Left hindlimb (tissue), 1 donor: ENCODE measurements at places on chromosomes 7 and 10.

DNA sequence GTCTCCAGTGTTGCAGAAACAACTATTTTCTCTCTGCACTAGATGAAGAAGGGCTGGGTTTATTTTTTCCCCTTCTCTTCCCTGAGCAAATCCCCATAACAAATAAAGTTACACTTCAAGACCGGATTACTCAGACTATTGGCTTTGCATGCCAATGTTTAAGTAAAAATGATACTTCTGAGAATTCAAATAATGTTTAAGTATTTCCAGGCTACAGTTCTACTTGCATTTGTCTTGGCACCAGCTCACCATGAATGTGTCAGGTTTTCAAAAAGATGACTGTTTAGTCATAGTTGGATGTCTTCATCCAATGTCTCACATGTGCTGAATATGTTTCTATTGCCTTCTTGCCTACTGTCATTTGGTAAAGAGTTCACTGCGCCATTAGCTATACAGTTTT is 912.6 kb downstream of the GATA3 start:
- no peak for DNase-seq

- DNase-seq = no peak
These were observed 10.8 kb upstream of the ETV1 start for GRCh38 chr7:14000247-14000646.

DNA sequence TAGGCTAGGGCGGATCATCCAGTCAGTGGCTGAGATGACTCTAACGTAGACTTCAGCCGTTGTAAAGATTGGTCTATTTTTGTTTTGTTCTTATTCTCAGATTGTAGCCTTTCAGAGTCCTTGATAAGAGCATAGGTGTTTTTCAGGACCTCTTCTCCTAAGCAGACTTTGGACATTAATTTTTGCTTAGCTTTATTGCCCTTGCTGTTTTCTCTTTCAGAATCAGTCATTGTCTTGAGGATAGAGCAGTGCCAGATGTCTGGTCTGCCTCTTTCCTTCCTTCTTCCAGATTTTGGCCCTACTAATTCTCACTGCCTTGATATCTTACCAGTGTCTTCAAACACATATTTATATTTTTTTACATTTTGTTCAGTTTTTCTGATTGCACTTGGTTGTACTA is 49.5 kb downstream of the C1GALT1 start:
- no peak for DNase-seq

GRCh38 chr7:90625051-90625450 is 28.9 kb downstream of the CDK14 start:
- no peak for DNase-seq

DNA sequence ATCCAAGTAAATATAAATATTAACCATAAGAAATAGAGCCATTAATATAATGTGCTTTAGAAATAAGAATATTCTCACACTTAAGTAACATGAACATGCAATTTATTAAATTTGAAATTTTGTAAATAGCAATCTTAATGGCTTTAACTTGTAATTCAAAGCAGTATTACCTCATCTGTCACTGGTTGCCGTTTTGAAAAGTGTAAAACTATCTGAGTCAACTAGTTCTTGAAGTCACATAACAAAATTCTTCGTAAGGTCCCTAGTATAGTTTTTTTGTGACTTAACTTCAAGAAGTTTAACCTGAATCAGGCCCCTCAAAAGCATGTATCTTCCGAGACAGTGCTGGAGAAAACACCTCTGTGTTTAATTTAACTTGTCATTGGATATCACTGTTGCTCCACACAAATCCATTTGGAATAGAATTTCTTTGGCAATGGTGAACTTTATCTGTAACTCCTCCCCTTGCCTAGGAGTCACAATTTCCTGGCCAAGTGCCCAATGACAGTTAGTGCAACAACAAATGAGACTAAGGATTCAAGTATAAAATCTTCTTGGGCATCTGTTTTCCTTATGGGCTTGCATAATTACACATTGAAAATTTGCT is 47.1 kb downstream of the NT5C2 start:
- peak; percentile 47 for DNase-seq

DNA sequence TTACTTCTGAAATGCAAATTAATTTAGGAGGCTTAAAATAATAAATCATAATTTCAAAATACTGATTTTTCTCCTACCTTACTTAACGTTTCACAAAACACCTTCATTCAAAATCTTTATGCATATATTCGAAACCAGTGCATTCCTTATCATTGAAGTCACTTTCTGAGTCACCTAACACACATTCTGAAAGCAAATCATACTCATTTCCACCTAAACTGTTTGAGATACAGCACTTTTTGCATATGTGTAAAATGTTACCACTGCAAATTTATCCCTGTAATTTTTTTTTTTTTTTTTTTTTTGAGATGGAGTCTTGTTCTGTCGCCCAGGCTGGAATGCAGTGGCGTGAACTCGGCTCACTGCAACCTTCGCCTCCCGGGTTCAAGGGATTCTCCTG is 15.7 kb downstream of the PPP3CB start:
- DNase-seq = no peak

DNA sequence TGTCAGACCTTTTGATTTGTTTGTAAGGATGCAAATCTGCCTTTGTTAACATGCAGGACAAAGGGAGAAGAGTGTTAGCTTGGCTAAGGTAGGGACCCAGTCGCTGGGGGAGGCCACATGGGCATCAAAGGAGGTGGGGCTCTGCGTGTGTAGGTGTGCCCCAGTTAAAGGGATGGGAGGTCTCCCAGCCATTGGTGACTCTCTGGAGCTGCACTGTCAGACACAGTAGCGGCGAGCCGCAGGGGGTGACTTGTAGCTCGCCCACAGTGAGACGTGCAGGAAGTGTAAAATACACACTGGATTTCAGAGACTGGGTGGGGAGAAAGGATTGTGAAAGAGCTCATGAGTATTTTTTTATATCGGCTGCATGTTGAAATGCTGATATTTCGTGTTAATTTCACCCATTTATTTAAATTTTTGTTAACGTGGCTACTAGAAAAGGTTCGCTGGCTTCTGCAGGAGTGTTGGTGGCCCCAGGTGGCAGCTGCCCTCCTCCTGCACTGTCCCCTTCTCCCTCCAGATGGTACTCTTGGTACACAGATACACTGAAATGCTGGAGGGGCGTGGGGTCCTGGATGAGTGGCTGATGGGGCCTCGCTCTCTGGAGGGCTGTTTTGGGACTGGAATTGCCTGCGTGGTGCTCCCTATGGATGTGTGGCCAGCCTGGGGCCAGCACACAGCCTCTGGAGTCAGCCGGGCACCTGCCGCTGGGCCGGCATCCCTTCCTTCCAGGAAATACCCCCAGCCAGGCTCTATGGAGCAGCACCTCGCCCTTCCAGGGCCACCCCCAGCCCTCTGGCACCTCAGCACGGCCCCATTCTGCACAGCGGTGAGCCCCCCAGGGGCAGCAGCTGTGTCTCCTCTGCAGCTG is 59.2 kb downstream of the LHPP start:
- DNase-seq = no peak

DNA sequence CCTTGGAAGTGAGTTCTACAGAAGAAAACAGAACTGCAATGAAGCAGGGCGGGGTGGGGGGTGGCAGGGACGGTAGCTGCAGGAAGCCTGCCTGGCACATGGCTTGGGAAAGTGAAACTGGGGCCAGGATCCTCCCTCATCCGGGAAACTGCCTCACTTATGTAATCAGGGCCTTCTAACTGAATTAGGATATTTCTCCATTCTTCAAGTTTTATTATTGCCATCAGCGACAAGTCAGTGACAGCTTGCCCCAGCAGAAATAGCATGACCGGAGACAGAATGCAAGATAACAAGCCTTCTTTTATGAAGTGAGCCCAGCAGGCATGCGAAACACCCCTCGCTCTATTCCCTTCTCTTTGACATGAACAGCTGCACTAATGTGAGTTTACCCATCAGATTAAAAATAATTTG is 77.5 kb upstream of the CACUL1 start:
- no peak for DNase-seq

DNA sequence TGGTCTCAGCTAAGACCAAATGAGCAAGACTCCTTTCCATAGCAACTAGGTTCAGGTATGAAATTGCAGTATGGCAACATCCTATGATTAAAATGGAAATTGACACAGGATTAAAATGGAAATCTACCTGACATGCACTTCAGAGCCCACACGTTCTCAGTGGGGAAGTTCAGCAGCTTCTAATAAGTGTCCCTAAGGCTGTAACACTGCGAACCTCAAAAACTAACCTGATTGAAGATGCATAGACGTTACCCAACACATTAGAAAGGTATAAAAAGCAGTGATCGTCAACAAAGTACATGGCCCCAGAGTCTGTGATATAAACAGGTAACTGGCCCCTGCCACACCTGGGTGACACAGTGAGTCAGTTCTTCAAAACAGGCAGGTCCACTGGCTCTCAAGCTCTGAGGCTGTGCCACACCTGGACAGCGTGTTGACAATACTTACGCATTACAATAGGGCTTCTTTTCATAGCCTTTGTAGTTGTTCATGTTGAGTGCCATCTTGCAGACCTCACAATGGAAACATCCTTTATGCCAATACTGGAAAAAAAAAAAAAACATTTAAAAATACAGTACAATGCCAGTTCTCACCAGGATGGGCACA is 274.9 kb upstream of the NEBL start:
- DNase-seq = no peak

- no peak for DNase-seq
These were observed 213.6 kb upstream of the INHBA start for GRCh38 chr7:41916450-41916927.

DNA sequence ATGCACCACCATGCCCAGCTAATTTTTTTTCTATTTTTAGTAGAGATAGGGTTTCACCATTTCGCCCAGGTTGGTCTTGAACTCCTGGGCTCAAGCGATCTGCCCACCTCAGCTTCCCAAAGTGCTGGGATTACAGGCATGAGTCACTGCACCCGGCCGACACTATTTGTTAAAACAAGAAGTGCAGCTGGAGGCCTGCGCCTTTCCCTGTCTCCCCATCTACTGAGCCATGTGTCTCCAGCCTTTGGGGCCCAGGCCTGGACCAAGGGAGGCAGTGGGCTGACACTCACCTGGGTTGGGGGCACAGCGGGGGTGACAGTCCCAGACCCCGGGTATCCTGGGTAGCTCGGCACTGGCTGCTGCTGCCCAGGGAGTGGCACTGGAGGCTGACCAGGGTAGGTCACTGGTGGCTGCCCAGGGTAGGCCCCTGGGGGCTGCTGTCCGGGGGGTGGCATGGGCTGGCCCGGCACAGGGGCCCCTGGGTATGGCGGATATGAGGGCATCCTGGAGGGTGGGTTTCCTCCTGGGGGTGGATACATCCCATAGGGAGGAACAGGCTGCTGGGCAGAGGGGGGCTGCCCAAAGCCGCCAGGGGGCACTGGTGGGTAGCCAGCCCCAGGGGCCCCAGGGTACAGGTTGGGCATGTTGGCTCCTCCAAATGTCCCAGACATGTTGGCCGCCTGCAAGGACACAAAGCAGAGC is 36.3 kb downstream of the PLAC9 start:
- no peak for DNase-seq

- no peak for DNase-seq
These were observed 244.2 kb downstream of the CELF2 start for GRCh38 chr10:11261687-11262493.

DNA sequence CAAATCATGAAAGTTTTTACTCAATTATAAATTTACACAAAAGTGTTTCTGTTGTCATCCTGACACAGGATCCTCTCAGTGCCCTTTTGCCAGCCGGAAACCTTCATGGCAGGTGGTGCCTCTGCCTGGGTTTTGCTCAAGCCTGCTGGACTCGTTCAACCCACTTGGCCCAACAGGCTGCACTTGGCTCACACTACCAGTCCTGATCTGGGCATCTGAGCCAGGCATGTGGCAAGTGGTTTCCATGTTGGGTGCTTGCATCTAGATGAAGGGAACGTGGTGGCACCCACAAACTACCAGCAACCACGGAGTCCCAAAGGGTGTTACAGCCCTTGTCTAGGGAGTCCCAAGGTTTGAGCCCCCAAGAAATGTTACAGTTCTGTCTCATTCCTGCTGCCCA is 162.3 kb upstream of the CSTF2T start:
- DNase-seq = no peak

- peak; percentile 79 for DNase-seq
These were observed 84.2 kb upstream of the MKI67 start for GRCh38 chr10:128210215-128211063.

DNA sequence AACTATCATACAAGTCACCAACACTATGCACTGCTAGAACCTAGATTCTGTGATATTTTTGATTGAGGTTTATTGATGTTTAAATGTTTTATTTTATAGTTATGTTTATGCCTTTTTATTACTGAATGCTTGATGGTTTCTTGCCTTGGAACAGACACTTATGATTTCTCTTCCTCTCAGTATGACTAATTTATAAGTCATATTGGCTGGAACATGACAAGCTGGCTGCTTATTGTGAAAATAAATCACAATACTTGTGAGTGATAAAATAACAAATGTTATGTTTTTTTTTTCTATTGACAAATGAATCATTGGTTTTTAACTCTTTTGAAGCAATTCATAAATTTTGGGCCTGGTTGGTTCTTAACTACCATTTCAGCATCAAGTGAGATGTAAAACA is 142.0 kb upstream of the MALRD1 start:
- DNase-seq = no peak

DNA sequence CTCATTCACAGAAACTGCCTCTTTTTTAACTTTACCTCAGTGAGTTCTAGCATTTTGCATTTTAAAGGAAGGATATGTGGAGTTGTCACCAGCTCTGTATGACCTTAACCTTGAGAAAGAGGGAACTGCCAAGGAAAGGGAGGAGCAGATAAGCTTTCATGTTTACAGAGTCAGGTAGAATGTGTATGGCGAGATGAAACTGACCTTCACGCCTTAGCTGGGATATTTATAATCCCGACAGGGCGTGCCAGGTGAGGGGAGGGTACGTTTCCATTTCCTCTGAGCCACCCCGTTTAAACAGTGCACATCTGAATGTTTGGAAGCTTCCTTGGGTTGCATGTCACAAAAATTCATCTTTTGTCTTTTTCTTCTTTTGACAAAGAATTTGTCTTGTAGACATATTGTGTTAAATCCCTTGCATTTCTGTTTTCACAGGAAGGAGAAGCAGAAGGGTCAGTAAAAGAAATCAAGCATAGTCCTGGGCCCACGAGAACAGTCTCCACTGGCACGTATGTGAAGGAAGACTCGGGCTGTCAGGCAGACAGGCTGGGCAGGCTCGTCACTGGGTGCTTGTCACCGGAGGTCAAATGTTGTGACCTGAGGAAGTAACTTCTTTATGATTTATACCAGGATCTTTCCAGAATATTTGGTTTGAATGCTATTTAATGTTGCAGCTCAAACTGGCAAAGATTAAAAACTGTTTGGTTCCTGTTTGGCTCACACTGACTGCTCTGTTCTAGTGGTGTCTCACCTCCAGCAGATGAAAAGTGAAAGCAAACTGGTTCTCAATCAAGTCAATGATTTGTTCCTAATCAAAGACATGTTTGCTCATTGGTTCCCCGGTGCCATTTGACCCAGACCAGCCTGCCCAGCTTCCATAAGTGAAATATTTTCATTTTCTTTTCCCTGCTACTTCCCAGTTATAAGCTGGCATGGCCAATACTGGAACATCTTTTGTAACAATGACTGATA is 16.2 kb downstream of the OPTN start:
- no peak for DNase-seq

- no peak for DNase-seq
These were observed 45.6 kb upstream of the FIGNL1 start for GRCh38 chr7:50495746-50496145.

GRCh38 chr10:4749271-4749574 is 76.8 kb upstream of the AKR1E2 start:
- DNase-seq = no peak

GRCh38 chr7:607938-608337 is 88.3 kb upstream of the PDGFA start:
- peak; percentile 10 for DNase-seq
